Activated effector memory CD4-positive, alpha-beta T cell treated with anti-CD3 and anti-CD28 coated beads, Interleukin-2, amount 50 U/mL, for 16 hours (primary cell): ENCODE measurements at places on chromosomes 16 and 17.

- DNase-seq: no peak
Observed at GRCh38 chr17:76404976-76405563, 20.7 kb downstream of the SPHK1 start.

- DNase-seq: peak; percentile 92
Observed at GRCh38 chr16:27179500-27180072, 23.7 kb upstream of the KDM8 start.

DNA sequence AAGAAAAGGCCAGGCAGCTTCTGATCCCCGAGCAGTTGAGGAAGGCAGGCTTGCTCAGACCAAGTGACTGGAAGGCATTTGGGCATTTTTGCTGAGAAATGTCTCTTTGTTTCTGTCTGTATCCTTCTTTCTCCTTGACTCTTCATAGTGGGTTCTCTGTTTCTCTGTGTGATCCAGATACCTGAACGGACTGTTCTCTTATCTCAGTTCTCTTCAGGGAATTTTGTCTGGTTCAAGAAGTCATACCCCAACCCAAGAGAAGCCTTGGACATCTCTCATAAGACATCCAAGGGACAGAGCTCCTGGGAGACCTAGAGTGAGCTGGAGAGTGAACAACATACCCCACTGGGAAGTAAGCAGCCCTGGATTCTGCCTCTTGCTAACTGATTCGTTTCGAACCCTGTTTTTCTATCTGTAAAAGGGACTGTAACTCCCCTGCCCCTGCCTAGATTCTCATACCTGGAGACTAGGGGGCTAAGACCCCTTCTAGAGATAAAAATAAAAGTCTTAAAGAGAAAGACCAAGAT is 541 bp downstream of the CCL3 start:
- no peak for DNase-seq

DNA sequence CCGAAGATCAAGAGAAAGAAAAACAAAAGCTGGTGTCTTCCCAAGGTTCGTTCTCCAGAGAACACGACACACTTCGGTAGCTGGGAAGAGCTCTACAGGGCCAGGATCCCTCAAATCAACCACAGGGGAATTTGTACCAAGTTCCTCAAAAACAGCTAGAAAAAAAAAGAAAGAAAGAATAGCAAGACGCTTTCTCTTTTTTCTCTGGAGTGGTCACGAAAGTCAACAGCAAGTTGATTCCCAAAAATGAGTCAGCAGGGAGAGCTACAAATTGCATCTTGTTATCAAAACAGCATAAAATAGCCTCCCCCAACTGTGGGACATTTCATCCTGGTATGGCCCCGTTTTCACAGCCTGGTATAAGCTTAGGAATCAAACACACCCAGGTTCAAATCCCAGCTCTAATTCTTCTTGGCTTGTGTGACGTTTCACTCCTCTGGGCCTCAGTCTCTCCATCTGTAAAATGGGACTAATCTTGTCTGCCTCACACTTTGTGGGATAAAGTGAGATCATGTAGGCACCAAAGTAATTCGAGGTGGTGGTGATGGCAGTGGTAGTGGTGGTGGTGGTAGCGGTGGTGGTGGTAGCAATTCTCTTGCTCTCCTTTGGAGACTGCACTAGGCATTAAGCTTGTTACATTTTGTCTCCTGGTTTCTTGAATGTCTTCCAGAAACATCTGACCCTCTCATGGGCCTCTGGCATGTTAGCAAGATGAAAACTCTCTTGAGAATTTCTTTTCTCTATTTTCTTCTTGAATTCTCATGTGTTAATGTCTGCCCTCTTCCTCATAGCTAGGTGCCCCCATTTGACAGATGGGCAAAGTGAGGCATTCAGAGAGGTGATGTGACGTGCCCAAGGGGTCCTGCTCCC is 988 bp upstream of the IL21R start:
- no peak for DNase-seq

DNA sequence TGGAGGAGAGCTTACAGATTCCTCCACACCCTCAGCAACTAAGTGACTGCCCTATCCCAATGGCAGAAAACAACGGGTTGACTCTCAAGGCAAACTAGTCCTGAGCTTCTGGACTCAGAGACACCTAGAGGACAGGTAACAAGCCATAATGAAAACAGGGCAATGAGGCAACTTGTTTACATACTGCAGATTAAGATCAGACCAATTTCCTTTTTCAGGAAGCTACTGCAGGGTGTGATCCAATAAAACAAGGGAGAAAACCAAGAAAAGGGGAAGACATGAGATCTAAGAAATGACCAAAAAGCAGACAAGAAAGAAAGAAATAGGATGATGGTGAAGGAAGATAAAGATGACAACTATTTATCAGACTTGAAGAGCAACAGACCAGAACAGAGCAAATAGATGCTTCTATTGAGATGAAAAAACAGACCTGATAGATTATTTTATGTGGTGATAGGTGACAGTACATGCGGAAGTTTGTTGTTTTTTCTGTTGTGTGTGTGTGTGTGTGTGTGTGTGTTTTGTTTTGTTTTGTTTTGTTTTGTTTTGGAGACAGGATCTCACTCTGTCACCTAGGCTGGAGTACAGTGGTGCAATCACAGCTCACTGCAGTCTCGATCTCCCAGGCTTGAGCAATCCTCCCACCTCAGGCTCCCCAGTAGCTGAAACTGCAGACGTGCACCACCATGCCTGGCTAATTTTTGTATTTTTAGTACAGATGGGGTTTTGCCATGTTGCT is 120.7 kb downstream of the GAS7 start:
- no peak for DNase-seq

DNA sequence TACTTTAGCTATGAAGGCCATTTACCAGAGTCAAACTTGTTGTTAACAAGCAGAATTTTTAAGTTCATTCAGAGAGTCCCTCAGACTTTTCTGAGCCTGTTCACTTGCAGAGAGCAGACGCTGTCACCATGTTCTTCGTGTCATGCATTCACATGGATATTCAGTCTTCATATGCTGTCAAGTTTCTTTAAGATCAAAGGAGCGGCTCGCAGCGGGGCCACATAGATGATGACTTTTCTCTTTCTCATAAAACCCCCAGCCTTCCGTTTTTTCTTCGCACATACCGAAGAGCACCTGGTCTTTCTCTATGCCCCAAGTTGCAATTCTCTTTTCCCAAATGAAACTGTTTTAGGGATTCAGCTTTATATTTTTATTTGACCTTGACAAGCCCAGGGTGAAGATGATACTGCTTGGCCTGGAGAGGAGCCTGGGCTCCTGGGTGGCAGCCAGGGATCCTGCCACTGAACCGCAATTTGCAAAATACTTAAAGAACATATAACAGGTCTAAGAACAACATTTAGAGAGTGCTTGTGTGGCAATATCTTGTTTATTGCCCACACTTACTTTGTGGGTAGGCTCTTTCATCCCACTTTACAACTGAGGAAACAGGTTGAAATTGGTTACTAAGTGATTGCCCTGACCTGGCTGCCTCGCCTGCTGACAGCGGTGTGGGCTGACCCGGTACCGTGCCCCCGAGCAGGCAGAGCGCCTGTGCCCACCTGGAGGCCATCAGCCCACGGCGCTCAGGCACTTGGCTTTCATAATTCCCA is 22.9 kb downstream of the SEC14L1 start:
- no peak for DNase-seq

- DNase-seq: no peak
Observed at GRCh38 chr17:72665852-72666851, 426.3 kb downstream of the SLC39A11 start.

GRCh38 chr16:52271088-52271750 is 275.7 kb downstream of the TOX3 start:
- DNase-seq: no peak

- no peak for DNase-seq
Observed at GRCh38 chr17:44205962-44206824, 6.5 kb upstream of the ATXN7L3 start.

GRCh38 chr16:11036868-11037410 is 92.6 kb downstream of the CLEC16A start:
- DNase-seq: peak; percentile 59

- DNase-seq: no peak
Observed at GRCh38 chr17:9577373-9577709, 899 bp downstream of the CFAP52 start.

GRCh38 chr17:15220785-15221184 is 44.3 kb downstream of the PMP22 start:
- DNase-seq: no peak

GRCh38 chr17:77847221-77848085 is 111.0 kb upstream of the TNRC6C start:
- peak; percentile 60 for DNase-seq

DNA sequence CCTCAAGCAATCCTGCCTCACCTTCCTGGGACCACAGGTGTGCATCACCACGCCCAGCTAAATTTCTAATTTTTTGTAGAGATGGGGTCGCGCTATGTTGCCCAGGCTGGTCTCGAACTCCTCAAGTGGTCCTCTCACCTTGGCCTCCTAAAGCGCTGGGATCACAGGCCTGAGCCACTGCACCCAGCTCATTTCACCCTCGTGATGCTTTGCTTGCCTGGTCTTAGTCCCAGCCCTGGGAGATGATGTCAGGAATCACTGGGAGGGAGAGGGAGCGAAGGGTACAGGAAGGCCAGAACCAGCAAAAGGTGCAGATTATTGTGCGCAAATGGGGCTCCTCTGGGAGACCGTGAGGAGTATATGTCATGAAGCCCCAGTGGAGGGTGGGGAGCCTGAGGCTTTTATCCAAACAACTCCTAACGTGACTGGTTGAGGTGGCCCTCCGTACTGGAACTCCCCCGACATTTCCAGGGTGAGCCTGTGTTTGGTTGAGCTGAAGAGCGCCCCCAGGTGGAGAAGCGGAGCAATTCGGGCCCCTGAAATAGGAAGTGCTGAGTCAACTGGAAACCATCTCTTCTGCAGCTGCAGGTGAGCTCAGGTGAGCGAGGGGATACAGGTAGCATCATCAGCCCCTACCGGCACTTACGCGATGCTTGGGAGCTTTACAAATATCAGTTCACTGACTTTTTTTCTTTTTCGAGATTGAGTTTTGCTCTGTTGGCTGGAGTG is 41.2 kb upstream of the HAPSTR1 start:
- peak; percentile 68 for DNase-seq

DNA sequence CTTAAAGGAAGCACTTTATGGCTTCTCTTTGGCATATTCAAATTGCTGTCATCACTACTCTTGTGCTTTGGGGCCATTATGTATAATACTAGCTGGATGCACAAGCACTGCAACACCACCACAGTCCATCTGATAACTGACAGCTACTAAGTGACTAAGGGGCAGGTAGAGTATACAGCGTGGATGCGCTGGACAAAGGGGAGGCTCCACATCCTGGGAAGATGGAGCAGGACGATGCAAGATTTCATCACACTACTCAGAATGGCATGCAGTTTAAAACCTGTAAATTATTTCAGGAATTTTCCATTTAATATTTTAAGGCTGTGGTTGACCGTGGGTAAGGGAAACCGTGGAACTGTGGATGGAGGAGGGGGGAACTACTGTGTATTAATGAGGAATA is 25.0 kb downstream of the MPRIP start:
- no peak for DNase-seq

DNA sequence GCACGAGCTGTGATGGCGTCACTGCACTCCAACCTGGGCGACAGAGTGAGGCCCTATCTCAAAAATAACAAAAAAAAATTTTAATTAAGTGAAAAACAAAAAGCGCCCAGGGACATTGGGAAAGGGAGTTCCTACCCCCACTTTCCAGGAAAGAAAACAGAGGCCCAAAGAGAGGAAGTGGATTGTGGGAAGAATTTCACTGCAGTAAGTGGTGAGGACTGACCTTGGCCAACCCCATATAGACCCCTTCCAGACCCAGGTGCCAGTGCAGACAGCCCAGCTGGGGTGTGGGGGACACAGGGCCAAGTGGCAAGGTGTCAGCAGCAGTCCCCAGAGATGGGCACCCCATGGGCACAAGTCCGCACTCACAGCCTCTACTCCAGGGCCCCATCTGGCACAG is 29.0 kb upstream of the KRT17 start:
- DNase-seq: no peak

DNA sequence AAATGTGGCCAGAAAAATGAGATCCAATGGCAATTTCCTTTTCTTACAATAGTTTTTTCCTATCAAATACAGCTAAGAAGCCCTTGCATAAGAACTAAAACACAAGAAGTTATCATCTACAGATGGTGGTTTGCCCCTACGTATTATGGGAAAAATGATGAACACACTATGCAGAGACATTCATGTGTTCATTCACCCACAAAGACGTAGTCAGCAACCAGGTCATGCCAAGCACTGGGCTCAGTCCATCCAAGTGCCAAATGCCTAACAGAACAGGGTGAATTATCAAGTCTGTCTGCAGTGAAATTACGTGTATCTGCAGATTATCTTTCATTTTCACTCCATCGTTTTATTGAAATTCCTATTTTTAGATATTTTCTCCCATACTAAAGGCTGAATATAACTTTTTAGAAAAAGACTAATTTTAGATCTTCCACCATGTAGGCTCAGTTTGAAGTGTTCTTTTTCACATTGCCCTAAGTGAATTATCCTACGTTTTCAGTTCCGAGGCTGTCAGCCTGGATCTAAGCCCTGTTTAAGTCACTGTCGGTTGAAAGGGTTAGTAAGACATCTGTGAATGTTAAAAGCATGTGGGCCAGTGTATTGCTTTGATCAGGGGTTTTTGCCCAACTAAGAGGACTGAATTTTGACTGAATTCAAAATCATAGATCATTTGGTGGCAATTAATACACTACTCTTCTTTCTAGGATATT is 78.1 kb upstream of the DHX40 start:
- no peak for DNase-seq

GRCh38 chr17:31132977-31133376 is 38.2 kb downstream of the NF1 start:
- DNase-seq: no peak

GRCh38 chr17:37648555-37648954 is 5.3 kb upstream of the DDX52 start:
- no peak for DNase-seq

GRCh38 chr16:54673313-54673712 is 257.4 kb upstream of the IRX5 start:
- DNase-seq: no peak

DNA sequence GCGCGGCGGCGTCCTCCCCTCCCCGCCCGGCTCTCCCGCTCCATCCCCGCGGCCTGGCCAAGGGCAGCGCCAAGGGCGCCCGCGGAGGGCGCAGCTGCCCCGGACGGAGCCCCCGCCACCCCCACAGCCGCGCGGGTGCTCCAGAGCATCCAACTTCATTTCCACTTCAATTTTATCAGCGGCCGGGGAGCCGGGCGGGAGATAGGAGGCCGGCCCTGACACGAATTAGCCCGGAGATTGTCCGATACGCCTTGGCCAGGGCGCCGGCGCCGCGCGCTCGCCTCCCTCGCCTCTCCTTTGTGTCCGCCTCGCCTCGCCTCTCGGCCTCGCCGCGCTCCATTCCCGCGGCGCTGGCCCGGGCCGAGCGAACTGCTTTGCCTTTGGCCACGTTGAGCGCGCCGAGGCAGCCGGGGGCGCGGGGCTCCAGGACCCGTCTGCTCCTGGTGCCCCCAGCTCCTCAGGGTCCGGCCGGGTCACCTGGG is 129.1 kb upstream of the LHX1 start:
- no peak for DNase-seq
